ENCODE measurements at places on chromosomes 5 and 9. TPM values are rescaled to one million over a fixed set of nuclear protein-coding genes. Genes with fewer than 3 reads are reported as not detected.

Gene ANKRD34B
- not detected for total RNA-seq

Gene OR1J2
- total RNA-seq, result 0.32 TPM

Gene IFNA1
- total RNA-seq, result not detected

Gene SPINK7
- total RNA-seq, result not detected

Gene NR2F1
- total RNA-seq, result 1.2 TPM

Gene DOLPP1
- 8.6 TPM for total RNA-seq

Gene C9
- 0.54 TPM for total RNA-seq

Gene PCDHB4
- 1.8 TPM for total RNA-seq

Gene FOXD4L6
- total RNA-seq, result not detected

Gene ADAMTS2
- total RNA-seq, result 54.7 TPM

Gene SCGB3A2
- not detected for total RNA-seq

Gene N4BP3
- 0.32 TPM for total RNA-seq

Gene NRARP
- total RNA-seq, result 0.22 TPM

Gene PDGFRB
- total RNA-seq, result 137 TPM

Gene CNTNAP3
- 0.39 TPM for total RNA-seq

Gene MEGF10
- total RNA-seq, result 0.78 TPM

Gene LRRC19
- under 0.01 TPM for total RNA-seq

Gene PCDHB11
- 1.7 TPM for total RNA-seq

Data from articular chondrocyte of knee joint (primary cell).